ENCODE measurements at places on chromosomes 7 and 10.

GRCh38 chr7:46681865-46682503 lies 760.9 kb upstream of the IGFBP3 start:
- no peak for DNase-seq

GRCh38 chr7:32958046-32959025 lies 1.1 kb downstream of the FKBP9 start:
- no peak for DNase-seq

DNA sequence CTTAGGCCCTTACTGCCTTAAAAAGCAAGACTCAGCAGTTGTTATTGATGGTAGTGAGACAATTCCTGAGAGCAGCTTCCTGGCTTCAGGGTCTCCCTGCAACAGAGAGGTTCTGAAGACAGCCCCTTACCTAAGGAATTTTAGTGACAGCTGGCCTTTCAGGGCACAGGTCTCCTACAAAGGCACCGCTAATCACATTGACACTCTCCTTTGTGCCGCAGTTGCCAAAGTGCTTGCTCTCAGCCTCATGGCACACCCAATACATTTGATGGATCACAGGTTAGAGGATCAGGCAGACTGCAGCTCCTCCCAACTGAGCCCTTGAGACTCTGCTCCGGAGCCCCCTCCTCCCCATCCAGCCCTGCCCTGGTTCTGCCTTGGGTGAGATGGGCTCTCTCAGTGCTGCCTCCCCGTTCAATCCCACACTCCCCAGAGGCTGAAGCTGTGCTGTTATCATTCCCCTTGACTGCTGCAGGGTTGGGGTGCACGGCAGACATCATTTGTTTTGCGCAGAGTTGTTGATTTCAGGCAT lies 198.2 kb downstream of the EMX2 start:
- DNase-seq: no peak

DNA sequence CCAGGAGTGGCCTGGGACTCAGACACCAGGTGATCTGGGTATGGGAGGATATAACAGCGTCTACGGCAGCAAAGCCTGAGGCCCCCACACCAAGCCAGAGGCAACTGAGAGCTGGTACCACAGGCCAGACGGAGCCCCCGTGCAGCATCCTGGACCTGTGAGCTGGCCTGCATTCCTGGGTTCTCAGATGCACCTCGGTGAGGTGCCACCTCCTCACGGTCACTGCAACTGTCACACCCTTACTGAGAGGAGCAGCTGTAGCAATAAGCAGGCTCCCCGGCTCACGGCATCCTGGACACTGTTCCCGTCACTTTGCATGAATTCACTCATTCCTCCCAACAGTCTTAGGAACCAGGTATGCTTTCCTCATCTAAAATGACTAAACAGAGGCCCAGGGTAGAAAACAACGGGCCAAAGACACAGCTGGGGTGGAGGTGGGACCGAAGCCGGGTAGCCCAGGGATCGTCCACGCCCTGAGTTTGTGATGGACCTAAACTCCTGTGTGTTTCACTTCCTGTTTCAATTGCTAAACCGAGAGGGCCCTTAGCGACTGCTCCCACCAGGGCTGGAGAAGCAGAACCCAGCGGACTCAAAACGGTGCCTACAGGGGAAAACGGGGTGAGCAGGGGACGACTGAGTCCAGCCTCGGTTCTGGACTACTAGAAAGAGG lies 98.7 kb downstream of the CTBP2 start:
- no peak for DNase-seq
